ENCODE measurements at places on chromosomes 5 and 9.

- no peak for DNase-seq
Observed at GRCh38 chr5:54837093-54837492, 148.3 kb downstream of the ESM1 start.

DNA sequence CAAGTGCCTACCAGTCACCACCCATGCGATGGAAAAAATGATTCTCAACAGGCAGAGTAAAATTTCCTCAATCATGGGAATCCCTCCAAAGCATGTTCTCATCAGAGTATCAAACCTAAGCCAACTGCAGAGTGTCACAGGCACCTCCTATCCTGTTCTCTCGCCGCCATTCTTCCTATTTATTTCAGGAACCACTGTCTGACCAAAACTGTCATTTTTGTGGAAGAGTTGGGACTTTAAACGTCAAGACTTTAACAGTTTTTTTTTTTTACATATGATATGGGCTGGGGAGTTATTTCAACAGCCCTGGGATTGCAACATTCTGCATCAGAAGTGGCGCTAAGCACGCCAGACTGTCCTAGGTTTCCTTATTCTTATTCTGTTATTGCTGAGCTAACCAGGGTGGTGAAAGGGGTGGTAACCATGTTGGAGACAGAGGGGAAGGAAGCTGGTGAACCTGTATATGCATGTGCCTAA lies 29.5 kb downstream of the PFDN1 start:
- no peak for DNase-seq

GRCh38 chr9:86471171-86471815 lies 117.1 kb upstream of the TUT7 start:
- no peak for DNase-seq

DNA sequence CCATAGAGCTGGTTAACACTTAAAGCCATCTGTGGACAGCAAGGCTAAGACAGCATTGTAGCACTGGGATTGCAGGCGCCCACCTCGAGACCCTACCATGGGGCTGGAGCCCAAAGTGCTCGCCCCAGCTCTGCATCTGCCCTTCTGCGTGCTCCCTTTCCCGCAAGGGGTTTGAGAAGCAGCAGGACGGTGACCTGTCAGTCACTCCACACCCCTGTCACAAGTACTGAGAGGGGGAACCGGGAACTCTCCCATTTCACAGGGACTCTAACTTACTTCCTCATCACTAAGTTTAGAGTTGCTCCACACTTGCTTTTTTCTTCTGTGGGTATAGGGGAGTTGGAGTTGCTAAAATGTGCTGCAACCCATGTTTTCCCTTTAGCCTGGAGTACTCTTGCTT lies 273.2 kb downstream of the SMARCA2 start:
- no peak for DNase-seq

DNA sequence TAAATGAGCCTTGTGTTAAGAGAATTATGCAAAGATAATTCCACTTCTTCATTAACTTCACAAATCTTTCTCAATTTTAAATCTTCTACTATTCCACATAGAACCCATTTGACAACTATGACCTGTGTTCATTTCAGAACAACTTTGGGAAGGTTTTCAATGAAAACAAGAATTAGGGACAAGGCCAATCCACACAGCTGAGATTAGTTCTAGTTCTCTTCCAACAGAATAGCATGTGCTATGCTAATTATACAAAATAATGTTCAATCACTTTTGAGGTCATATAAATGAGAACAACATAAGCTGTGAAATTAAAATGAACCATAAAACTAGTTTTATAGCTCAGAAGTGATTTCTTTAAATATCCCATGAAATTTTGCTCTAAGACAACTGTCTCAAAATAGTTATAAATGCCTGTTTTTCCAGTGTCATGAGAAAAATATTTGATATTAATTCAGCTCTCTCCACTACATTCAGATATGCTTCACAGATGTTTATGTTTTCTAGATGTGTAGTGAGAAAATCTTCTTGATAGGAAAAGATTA lies 7.2 kb upstream of the LHFPL2 start:
- no peak for DNase-seq

DNA sequence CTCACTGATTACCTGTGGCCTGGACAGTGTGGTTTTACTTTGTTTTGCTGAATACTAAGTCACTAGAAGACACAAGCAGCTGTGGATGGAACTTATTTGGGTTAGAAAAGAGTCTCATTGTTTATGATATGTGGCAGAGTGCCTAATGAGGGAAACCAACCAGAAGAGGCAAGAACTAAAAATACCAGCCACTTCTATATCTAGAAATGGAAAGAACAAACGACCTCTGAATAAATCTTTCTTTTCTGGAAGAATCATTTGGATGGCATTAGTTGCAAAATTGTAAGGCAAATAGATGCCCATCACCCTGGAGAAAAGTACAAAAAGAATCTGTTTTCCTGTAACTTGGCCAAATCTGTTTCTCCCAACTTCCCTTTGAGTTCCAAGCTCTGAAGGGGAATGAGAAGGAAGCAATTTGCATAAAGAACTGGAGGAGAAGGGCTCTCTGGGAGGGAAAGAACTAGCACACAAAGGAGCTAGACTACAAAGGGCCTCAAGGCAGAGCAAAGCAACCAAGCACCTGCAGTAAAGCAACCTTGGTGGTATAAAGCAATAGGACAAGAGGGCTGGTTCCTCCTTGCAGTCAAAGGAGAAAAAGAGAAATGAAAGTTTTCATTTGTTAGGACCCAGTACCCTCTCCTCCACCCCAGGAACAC lies 455.4 kb downstream of the CAAP1 start:
- no peak for DNase-seq

DNA sequence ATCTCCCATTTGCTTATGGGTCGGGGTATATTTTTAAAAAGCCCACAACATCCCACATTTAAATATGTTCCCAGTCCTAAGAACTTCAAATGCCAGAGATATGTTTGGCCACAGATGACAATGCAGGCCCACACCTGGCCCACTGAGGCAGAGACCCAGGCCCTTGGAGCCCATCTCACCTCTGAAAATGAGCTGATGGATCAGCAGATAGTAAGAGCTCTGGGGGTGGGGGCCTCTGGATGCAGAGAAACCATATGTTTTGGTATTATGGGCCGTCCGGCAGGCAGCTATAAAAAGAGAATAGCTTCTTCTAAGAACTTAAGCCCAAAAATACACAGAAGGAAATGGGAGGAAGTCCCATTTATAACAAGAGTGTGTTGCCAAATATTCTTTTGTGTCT lies 256.0 kb downstream of the GRIA1 start:
- DNase-seq: no peak

- no peak for DNase-seq
Observed at GRCh38 chr9:123431581-123431980, 75.6 kb downstream of the CRB2 start.

DNA sequence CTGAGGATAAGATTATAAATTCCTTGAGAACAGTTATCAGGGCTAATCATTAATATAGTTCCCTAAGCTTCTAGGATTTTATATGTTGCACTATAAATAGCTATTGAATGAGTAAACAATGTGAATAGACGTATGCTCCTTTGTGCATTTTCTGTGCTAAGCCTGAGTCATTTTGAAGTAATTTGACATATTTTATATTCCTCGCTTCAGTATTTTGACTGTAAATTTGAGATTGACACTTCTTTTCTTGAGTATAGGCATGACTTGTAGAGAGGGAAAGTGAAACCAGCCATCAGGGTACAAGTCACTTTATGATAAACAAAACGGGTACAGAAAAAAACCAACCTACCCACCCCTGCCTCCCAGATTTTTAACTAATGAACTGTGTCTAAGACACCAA lies 367.7 kb upstream of the PRR16 start:
- DNase-seq: peak; percentile 68

- no peak for DNase-seq
Observed at GRCh38 chr5:170355601-170356098, 33.5 kb downstream of the KCNMB1 start.

- DNase-seq: peak; percentile 80
Observed at GRCh38 chr5:33401482-33402390, 39.0 kb upstream of the TARS1 start.

GRCh38 chr5:74040065-74040551 lies 414.1 kb downstream of the ARHGEF28 start:
- peak; percentile 94 for DNase-seq

DNA sequence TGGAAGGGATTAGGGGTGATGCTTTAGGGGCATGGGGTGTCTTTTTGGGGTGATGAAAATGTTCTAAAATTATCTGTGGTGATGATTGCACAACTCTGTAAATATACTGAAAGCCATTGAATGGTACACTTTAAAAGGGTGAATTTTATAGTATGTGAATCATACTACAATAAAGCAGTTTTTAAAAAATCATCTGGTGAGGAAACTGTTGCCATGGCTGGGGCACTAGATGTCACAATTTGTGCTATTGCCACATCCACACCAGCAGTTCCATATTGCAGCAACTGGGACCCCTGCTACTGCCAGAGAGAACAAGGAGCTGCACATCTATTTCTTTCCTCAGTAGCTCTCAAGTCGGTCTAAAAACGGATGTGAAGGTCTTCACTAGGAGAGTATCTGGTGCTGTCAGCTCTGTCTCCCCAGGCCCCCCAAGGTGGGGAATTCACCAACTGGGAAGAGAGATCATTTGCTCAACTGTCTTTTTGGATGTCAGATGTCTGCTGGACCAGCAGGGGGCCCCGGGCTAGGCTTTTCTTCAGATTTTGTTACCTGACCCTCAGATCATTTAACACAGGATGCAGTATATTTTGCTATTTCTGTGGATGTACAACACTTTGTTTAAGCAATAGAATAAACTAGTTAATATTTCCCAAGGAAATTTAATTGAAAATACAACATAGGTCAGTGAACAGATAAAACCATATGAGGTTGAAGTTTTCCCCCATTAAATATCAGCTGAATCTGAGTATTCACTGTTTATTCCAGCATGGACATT lies 13.2 kb downstream of the CMYA5 start:
- DNase-seq: peak; percentile 19

DNA sequence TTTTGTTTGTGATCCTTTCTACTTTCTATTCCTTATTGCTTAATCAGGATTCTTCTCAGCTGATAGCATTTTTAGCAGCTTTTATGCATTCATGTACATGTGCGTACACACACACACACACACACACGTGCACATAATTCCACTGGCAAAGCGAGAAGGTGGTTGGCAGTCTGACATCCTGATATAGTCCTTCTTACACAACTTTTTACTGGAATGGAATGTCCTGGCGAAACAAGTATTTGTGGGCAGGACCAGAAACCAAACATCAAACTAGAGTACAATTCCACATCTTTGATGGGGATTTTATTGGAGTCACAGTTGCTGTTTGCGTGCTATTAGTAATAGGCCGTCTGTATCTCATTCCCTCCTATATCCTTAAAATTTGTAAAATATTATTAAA lies 356.5 kb downstream of the CCDC171 start:
- peak; percentile 2 for DNase-seq

GRCh38 chr5:55993731-55994494 lies 850 bp downstream of the IL6ST start:
- no peak for DNase-seq

- DNase-seq: no peak
Observed at GRCh38 chr9:96031366-96031824, 155.9 kb downstream of the ERCC6L2 start.

DNA sequence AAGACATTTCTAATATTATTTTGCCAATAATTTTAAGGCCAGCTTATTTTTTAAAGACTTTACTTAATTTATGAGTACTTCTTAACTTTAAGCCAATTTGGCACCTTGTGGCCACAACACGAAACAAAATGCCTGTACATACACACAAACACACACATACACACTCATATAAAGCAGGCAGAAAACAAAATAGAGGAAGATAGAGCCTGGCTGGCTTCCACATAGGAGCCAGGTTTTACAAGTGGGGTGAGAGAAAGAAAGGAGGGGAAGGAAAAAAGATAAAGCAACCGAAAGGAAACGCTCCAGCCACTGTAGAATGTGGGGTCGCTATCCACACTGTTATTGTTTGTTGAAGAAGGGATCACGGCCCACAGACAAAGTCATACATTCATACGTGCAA lies 10.4 kb downstream of the GMCL2 start:
- DNase-seq: no peak

DNA sequence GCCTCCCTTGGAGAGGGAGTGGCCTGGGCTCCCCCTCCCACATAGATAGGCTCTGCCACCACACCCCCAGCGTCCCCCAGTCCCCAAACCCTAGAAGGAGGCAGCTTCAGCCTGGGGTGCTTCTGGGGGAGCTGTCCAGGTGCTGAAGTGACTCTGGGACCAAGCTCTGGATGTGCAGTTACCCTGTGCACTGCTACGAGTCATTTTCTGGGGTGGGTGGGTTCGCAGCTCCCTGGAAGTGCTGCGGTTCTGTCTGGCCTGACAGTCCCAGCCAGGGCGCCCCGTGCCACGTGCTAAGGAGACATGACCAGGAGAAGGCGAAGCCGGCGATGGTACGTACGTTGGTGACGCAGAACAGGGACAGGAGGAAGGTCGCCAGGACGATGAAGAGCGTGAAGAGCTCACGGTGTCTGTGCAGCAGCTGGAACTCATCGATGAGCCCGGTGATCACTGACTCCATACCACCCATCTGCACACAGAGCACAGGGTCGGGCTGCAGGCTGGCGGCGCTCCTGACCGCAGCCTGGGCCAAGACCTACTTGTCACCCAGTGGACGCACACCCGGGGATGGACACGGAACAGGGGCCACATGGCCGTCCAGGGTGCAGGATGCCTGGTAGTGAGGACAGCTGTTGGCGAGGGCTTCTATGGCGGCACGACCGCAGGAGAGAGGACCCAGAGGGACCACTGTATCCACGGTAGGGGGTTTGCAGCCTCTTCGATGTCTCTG lies 35.7 kb downstream of the SLC6A3 start:
- DNase-seq: peak; percentile 5

DNA sequence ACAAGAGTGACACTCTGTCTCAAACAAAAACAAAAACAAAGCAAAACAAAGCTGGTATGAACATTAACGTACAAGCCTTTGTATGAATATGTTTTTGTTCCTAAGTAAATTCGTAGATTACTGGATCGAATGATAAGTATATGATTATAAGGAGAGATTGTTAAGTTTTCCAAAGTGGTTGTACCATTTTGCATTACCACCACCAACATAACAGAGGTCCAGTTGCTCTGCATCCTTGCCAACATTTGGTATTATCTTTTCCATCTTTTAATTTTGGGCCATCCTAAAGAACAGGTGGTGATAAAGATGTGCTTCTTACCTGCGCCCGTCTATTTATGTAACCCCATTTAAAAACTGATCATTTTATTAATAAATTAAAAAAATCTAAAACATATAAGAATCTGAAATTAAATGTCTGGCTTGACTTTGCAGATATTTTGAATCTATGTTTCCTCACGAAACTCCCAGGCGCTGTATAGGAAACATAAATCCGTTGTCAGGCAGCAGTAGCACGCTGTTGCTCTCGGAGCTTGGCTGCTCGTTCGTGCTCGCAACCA lies 593 bp upstream of the NAA35 start:
- no peak for DNase-seq

- no peak for DNase-seq
Observed at GRCh38 chr9:100499866-100500265, 26.9 kb downstream of the TMEFF1 start.

GRCh38 chr5:142125378-142125777 lies 16.8 kb downstream of the NDFIP1 start:
- DNase-seq: no peak

- DNase-seq: no peak
Observed at GRCh38 chr5:73387149-73387591, 61.4 kb downstream of the FOXD1 start.

- no peak for DNase-seq
Observed at GRCh38 chr5:145934276-145934675, 2.1 kb upstream of the SH3RF2 start.

- no peak for DNase-seq
Observed at GRCh38 chr9:100240512-100240911, 112.2 kb downstream of the TEX10 start.

GRCh38 chr9:136981588-136982231 lies 1.1 kb upstream of the LCNL1 start:
- no peak for DNase-seq

GRCh38 chr5:82364497-82364896 lies 86.3 kb upstream of the RPS23 start:
- peak; percentile 76 for DNase-seq

- DNase-seq: peak; percentile 99
Observed at GRCh38 chr5:82405618-82406204, 127.6 kb upstream of the RPS23 start.

All from fibroblast of skin of back (primary cell).